ENCODE measurements at places on chromosomes 5 and 9. TPM values are rescaled to one million over a fixed set of nuclear protein-coding genes. Genes with fewer than 3 reads are reported as not detected.

DNA sequence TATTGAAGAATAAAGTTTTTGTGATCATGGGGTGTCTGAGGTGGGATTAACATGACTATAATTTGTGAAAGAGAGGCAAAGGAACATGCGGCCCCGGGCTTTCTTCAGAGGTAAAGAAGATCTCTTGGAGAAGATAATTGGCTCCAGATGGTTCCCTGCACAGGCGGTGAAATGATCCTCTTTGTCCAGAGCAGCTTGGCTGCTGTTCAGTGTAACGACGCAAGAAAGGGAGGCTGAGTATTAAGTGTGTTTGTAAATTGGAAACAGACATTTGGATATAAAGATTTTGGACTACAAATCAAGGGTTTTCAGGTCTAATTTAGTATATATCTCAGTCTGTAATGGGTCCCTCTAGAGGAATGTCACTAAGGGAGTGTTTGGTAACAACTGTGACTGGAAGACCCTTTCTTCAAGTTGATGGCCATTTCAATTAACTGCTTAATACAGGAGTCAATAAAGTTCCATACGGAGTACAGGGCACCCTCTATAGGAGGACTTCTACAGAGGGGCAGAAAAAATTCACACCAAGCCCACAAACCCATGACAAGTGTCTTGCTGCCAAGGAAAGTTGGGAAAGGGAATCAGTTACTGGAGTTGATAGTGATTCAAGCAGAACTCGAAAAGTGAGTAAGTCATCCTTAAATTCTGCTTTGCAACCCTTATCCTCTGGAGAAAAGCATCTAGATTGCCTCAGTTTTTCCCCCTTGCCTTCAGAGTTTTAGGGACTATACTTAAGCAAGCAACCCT, 4.1 kb downstream of the EQTN start:
- H3K27ac ChIP-seq: no peak overlapping the region
- H3K36me3 ChIP-seq: no peaks in the 10 kb centered on the region
- no peak overlapping the region for H3K4me3 ChIP-seq
- DNase-seq: no peak
- H3K4me1 ChIP-seq: no peaks in the 10 kb centered on the region

GRCh38 chr9:110604171-110604601, 24.6 kb upstream of the SVEP1 start:
- no peak overlapping the region for H3K27ac ChIP-seq
- H3K36me3 ChIP-seq: no peaks in the 10 kb centered on the region
- DNase-seq: no peak

The ADAMTS6 gene
- total RNA-seq: 0.14 TPM

The SPARC gene
- 40.2 TPM for total RNA-seq

GRCh38 chr5:85716344-85717202, 901.2 kb upstream of the COX7C start:
- H3K36me3 ChIP-seq: no peaks in the 10 kb centered on the region
- H3K27ac ChIP-seq: no peak overlapping the region
- H3K27me3 ChIP-seq: no peaks in the 10 kb centered on the region
- no peak for DNase-seq

DNA sequence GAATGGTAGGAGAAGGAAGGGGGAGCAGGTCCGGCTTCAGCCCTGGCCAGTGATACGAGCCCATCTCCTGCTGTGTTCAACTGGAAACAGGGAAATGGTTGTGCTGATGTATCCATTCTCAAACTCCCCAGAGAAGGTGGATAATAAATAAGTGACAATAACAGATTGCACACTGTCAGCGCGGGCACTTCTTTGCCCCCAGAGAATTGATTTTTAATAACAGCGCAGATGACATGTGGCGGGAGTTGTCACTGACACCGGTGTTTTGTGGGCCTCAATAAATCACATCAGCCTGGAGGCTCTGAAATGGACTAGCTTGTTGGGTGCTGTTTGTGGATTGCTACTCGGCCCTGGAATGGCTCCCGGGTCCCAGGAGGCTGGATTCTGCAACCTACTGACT, 141.4 kb upstream of the PANK3 start:
- no peaks in the 10 kb centered on the region for H3K4me1 ChIP-seq
- H3K36me3 ChIP-seq: no peaks in the 10 kb centered on the region
- no peaks in the 10 kb centered on the region for H3K27me3 ChIP-seq
- no peak overlapping the region for H3K27ac ChIP-seq

DNA sequence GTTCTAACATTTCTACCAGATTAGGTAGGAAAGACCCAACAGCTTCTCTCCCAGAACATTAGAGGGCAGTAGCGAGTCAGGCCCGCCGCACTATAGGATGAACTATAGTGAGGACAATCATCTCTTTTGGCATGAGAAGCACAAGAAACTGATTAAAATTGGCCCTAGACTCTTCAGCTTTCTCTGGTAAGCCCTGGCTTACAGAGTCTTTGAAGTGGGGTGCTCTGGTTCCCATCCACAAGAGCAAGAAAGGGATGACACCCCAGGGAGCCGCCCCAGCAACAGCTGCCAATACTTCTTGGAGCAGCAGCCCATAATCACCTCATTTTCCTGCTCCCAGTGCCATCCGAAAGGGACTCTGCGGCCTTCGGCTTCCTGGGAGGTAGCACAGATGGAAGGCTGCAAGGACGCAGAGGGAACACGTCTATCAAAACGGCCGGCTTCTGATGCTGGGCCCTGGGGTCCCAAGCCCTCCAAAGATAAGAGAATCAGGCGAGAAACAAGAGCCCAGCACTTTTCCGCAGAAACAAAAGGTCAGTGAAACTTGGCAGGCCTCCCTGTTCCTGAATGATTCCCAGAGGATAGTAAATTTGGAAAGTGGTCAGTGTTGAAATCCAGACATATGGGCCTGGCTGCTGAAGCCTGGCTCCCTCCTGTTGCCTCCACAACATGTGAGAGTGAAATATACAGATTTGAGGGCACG, 69.3 kb downstream of the HSD17B3 start:
- no peak overlapping the region for H3K27ac ChIP-seq
- H3K27me3 ChIP-seq: no peaks in the 10 kb centered on the region

- H3K27ac ChIP-seq: no peak overlapping the region
- DNase-seq: no peak
- H3K4me3 ChIP-seq: no peak overlapping the region
- peaks cover 4% of the 10 kb centered on the region for H3K4me1 ChIP-seq
- H3K27me3 ChIP-seq: no peaks in the 10 kb centered on the region
- no peaks in the 10 kb centered on the region for H3K36me3 ChIP-seq
Measured at GRCh38 chr5:171965745-171966144, 40.7 kb downstream of the FBXW11 start.

DNA sequence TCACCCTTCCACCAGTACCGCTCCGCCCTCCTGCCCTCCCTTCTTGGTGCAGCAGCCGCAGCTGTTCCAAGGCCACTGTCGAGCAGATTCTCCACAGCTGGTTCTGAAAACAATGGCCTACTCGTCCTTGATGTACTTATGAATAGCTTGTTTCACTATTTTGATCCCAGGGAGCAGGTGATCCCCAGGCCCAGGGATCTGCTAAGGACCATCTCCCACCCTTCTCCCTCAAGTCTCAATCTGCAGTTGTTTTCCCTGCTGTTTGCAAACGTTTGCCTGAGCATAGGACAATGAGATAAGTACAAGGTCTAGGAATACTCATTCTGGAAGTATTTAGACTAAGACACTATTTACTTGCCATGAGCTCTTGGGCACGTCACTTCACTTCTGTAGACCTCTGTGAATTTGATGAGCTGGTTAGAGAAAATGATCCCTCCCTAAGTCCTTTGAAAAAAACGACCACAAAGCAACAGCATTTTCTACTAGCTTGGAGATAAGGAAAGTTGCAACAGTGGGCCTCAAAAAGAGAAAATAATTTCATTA, 1.8 kb downstream of the LURAP1L start:
- H3K27ac ChIP-seq: peak overlapping the region; percentile 94
- no peaks in the 10 kb centered on the region for H3K36me3 ChIP-seq
- DNase-seq: no peak
- no peaks in the 10 kb centered on the region for H3K27me3 ChIP-seq
- peaks cover 4% of the 10 kb centered on the region for H3K4me1 ChIP-seq

- no peak for DNase-seq
- no peaks in the 10 kb centered on the region for H3K27me3 ChIP-seq
- H3K36me3 ChIP-seq: no peaks in the 10 kb centered on the region
- H3K27ac ChIP-seq: no peak overlapping the region
- H3K4me3 ChIP-seq: no peak overlapping the region
- H3K4me1 ChIP-seq: no peaks in the 10 kb centered on the region
Measured at GRCh38 chr9:89096807-89097206, 81.8 kb downstream of the SHC3 start.

The SPATA31E1 gene
- not detected for total RNA-seq

DNA sequence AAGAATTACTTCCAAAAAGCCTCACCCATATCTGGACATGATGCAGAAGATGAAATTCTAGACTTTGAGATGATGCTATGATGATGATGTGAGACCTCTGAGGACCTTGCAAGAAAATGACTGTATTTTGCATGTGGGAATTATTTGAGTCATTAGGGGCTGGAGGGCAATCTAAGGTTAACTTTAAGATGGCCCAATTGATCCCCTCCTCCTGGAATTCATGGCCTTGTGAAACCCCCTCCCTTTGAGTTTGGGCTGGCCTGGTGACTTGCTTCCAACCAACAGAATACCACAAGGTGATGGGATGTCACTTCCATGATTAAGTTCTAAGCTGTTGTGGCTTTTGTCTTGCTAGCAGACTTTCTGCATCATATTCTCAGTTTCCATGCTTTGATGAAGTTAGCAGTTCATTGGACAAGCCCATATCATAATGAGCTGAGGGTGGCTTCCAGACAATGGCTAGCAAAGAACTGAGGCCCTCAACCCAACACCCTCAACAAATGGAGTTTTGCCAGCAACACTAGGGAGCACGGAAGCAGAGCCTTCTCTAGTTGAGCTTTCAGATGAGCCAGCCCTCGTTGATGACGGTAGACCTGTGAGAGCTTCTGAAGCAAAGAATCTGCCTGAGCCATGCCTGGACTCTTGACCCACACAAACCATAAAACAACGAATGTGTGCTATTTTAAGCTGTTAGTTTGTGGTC, 7.4 kb upstream of the AMACR start:
- no peaks in the 10 kb centered on the region for H3K4me1 ChIP-seq
- no peak overlapping the region for H3K4me3 ChIP-seq
- peaks cover under 1% of the 10 kb centered on the region for H3K36me3 ChIP-seq

GRCh38 chr9:80383331-80383730, 811.6 kb downstream of the TLE4 start:
- no peak overlapping the region for H3K27ac ChIP-seq
- no peak for DNase-seq
- H3K4me1 ChIP-seq: no peaks in the 10 kb centered on the region
- no peaks in the 10 kb centered on the region for H3K36me3 ChIP-seq
- H3K27me3 ChIP-seq: no peaks in the 10 kb centered on the region
- H3K4me3 ChIP-seq: no peak overlapping the region

- no peak for DNase-seq
- no peaks in the 10 kb centered on the region for H3K27me3 ChIP-seq
- H3K4me1 ChIP-seq: no peaks in the 10 kb centered on the region
- H3K27ac ChIP-seq: no peak overlapping the region
- no peak overlapping the region for H3K4me3 ChIP-seq
- H3K36me3 ChIP-seq: no peaks in the 10 kb centered on the region
Measured at GRCh38 chr9:1208157-1208556, 158.0 kb downstream of the DMRT2 start.

DNA sequence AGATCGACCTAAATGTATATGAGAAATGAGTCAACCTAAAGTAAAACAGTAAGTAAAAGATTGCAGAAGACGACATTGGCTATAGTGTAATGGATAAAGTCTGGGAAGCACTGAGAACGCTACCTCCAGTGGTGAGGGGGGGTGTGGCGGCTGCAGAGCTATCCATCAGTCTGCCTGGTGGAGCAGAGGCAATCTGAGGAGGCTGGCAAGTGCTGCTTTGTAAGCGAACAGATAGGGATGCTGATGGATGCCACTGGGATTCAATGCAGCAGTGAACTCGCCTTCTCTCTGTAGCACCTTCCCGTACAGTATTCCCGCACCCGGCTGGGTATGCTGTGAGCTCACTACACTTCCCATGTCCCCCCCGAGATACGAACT, 261.5 kb downstream of the NSG2 start:
- DNase-seq: no peak
- no peaks in the 10 kb centered on the region for H3K36me3 ChIP-seq
- H3K4me1 ChIP-seq: no peaks in the 10 kb centered on the region
- H3K4me3 ChIP-seq: no peak overlapping the region

DNA sequence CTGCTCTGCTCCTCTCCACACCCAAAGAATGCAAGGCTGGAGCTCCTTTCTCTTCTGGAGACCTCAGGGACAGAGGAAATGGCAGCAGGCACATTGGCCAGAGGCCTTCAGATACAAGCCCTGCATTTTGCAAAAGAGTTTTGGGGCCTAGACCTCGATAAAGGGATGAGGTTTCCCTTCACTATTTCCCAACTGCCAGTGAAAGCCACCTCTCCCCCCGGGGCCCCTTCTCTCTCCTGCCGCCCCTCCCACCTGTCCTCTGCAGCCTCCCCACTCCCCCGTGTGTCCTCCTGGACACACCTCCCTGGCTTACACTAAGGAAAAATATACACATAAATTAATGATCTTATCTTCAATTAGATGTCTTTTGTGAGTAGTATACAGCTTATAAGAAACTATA, 21.3 kb upstream of the LMNB1 start:
- H3K27me3 ChIP-seq: no peaks in the 10 kb centered on the region
- no peak overlapping the region for H3K27ac ChIP-seq
- DNase-seq: no peak
- H3K4me1 ChIP-seq: no peaks in the 10 kb centered on the region
- no peaks in the 10 kb centered on the region for H3K36me3 ChIP-seq

GRCh38 chr5:31158686-31159085, 34.8 kb upstream of the CDH6 start:
- H3K36me3 ChIP-seq: no peaks in the 10 kb centered on the region
- no peak overlapping the region for H3K27ac ChIP-seq
- no peak overlapping the region for H3K4me3 ChIP-seq
- H3K27me3 ChIP-seq: no peaks in the 10 kb centered on the region

- no peak overlapping the region for H3K27ac ChIP-seq
- H3K36me3 ChIP-seq: no peaks in the 10 kb centered on the region
- H3K4me3 ChIP-seq: no peak overlapping the region
- no peaks in the 10 kb centered on the region for H3K27me3 ChIP-seq
Measured at GRCh38 chr5:153881687-153882086, 157.0 kb downstream of the FAM114A2 start.

DNA sequence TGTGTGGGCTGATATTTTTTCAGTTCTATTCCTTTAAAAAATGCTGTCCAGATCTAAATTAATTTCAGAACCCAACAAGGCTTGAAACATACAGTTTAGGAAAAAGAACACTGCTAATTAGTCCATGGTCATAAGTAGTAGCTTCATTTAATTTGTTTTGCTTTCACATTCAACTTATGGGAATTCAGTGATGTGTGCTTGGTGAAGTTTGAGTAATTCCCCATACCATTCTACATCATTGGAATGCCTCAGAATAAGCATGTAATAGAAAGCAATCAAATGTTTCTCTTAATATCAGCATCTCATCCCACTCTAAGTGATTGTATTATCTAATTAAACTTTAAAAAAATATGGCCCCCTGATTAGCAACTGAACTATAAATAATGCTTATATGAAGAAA, 2.7 kb downstream of the CNTLN start:
- DNase-seq: no peak
- H3K4me1 ChIP-seq: peaks cover 5% of the 10 kb centered on the region
- H3K4me3 ChIP-seq: no peak overlapping the region
